ENCODE measurements at places on chromosomes 1 and 21. TPM values are rescaled to one million over a fixed set of nuclear protein-coding genes. Genes with fewer than 3 reads are reported as not detected.
A peak's percentile ranks its signal among the peaks of the same experiment; 100 is the strongest.

- DNase-seq: no peak
Measured at GRCh38 chr1:239817801-239818200, 273.9 kb upstream of the FMN2 start.

DNA sequence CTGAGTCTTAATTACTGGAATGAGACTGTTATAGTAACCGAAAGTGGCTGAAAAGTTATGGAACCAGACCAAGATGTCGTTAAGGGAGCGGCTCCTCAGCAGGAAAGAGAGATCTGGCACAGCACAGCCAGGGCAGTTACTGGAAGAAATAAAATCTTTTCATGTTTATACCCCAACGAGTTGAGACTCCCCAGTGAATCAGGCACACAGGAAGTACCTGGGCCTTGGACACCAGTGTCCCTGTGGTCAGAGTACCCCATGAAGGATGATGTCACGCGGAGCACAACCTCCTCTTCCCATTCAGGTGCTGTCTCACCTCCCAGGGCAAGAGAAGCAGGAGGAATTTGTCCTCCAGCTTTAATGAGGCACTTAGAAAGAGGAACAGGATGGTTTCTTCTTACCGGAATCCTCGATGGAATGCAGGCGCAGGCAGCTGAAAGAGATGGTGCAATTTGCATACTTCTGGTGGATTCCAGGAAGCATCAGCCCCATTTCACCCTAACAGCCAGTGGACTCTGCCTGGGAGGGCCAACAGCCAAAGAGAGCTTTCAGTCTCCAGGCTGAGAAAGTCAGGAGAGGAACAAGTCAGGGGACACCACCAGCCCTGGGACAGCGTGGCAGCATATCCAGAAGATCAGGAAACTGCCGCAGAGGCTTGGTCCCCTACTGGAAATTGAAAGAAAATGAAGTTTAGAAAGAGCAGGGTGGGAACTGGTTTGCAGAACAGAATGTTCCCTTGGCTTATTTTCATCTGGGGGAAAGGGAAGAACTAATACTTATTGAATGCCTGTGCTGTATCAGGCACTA, 35.9 kb upstream of the CTTNBP2NL start:
- peak; percentile 64 for DNase-seq

The CFAP74 gene
- total RNA-seq: not detected

DNA sequence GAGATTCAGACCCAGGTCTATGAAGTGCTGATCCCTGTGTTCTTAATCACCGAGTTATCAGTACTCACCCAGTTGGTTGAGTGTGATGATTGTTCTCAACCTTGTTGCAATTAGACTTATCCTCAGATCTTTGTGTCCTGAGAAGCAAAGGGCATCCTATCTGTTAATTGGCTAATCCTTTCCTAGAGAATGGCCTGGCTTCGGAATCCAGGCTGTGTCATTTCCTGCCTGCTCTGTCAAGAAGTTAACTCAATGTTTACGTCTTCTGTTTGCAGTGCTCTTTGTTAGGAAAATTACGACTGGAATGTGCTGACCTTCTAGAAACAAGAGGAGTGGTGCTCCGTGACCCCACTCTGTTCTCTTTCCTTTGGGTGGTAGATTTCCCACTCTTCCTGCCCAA, 14.7 kb downstream of the GAS5 start:
- no peak for DNase-seq

The CR1L gene
- not detected for total RNA-seq

GRCh38 chr1:158022554-158023312, 29.3 kb downstream of the KIRREL1 start:
- DNase-seq: no peak

The IFNLR1 gene
- 18.8 TPM for total RNA-seq

DNA sequence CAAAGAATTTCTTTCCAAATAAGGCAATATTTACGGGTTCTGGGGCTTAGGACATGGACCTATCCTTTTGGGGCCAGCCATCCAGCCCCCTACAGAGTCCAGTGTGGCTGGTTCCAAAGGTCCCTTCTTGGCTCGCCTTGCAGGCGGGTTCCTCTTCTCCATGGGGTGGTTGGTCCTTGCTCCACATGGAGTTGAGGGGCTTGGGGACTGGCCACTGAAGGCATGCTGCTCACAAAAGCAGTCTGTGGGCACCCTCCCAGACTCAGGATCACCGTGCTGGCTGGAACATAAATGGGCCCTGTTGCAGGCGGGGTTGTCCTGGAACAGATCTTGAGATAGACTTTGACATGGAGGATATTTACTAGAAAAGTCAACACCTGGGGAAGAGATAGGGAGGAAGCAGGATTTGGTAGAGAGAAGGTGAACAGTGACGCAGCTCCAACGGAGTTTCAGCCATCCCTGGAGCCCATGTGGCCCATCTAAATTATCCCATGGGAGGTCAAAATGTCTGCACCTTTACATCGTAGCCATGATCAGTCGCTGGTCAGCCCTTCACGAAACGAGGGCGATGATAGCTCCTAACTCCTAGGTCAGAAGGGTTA, 39.1 kb upstream of the LRP8 start:
- no peak for DNase-seq

GRCh38 chr1:40310983-40311642, 6.0 kb downstream of the COL9A2 start:
- DNase-seq: no peak

GRCh38 chr1:71695821-71696220, 586.5 kb downstream of the NEGR1 start:
- no peak for DNase-seq

DNA sequence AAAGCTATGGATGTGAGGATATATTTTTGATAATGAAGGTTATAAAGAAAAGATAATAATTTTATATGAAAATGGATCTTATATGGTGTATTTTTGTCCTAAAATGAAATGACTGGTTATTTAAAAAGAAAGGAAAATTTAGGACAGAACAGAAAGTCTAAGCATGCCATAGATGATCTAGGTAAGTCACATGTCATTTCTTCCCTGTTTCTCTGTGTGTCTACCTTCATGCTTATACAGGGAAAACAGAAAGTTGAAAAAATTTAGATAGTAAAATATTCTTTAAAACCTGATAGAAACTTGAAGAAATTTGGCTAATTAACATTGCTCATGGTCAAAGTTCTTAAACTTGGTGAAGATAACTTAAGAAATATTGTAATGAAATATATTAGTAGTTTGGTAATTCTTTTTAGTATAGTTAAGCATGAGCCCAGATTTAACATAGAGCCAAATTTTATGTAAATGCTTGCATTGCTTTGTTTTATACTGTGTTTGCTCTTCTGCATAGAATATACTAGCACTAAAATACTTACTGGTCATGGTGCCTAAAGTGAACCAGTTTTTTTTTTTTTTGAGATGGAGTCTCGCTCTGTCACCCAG, 12.4 kb upstream of the GBP4 start:
- no peak for DNase-seq

The RBP7 gene
- 1.7 TPM for total RNA-seq

The LCK gene
- 5.9 TPM for total RNA-seq

DNA sequence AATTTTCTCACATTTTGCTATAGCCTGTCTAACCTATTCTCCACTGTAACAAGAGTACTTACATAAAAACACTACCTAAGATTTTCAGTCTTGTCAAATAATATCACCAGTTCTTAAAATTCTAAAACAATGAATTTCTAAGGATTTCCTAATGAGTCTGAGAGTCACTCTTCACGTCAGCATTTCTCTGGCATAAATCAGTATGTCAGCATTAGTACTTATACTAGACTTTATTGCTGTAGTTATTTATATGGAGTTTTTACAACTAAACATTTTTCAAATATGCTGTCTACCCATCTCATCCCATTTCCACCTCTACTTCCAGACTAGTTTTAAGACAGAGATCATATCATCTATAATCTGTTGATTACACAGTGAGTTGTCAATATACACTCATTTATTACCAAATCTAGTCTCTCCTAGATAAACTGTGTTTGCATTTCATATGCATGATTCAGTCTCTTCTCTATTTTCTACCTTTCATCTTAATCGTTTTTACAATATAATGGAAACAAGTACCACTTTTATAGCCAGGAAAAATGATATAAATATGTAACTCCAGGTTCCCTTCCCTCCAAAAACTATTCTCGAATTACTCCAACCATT, 32.8 kb downstream of the LIN9 start:
- DNase-seq: no peak

DNA sequence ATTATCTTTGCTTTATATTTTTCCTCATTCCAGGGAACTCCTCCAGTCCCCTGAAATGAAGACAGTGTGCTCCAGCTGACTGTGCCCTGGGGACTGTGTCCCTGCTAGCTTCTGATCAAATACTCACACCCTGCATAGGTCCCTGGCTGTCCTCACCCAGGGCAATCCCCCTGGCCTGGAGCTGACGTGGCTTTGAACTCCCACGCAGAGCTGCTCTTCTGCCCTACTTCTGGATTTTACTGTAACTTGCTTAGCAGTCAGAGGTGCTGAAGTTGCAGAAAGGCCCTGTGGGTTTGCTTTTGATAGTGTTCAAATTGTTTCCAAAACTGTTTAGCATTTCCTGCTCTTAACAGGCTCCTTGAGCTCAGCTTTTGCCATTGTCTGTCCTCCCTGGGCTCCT, 186.5 kb downstream of the FASLG start:
- no peak for DNase-seq

Data from mucosa of descending colon (tissue), 3 donors.